ENCODE measurements at places on chromosomes 3 and 15. TPM values are rescaled to one million over a fixed set of nuclear protein-coding genes. Genes with fewer than 3 reads are reported as not detected.

FHIT gene
- total RNA-seq: 0.77 TPM

MUC4 gene
- total RNA-seq: 0.16 TPM

PLOD2 gene
- 65.9 TPM for total RNA-seq

STAB1 gene
- 0.32 TPM for total RNA-seq

SERPINI2 gene
- total RNA-seq: not detected

KCNH8 gene
- not detected for total RNA-seq

CHRNA7 gene
- 0.47 TPM for total RNA-seq
